ENCODE measurements at places on chromosomes 4 and X. TPM values are rescaled to one million over a fixed set of nuclear protein-coding genes. Genes with fewer than 3 reads are reported as not detected.
A peak's percentile ranks its signal among the peaks of the same experiment; 100 is the strongest.

Gene CT45A1
- not detected for total RNA-seq

Gene PAGE1
- not detected for total RNA-seq

Gene ARX
- 0.20 TPM for total RNA-seq

Gene PDLIM3
- 7.8 TPM for total RNA-seq

DNA sequence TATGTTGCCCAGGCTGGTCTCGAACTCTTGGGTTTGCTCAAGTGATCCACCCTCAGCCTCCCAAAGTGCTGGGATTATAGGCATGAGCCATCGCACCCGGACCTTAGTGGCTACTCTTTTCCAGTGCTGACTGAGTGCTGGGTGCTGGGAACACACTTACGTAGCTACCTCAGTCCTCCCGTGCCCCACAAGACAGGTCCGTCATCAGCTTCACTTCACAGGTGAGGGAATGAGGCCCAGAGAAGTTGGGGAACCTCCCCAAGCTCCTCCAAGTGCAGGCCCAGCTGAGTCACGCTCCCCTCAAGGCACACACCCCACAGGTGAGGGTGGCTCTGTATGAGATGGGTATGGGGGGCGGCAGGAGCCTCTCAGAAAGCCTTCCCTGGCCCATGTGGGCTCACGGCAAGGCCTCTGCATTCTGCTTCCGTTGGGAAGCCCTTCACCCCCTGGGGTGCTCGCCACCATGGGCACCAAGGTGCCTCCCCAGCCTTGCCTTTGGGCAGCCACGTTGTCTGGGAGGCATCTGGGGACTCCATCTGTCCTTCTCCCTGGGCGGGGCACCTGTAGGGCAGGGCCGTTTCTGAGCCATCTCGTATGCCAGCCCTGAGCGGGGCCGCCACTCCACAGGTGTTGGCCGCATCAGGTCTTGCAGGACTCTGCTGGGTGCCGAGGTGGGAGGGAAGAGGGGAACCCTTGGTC, 28.4 kb downstream of the NSG1 start:
- DNase-seq: no peak

DNA sequence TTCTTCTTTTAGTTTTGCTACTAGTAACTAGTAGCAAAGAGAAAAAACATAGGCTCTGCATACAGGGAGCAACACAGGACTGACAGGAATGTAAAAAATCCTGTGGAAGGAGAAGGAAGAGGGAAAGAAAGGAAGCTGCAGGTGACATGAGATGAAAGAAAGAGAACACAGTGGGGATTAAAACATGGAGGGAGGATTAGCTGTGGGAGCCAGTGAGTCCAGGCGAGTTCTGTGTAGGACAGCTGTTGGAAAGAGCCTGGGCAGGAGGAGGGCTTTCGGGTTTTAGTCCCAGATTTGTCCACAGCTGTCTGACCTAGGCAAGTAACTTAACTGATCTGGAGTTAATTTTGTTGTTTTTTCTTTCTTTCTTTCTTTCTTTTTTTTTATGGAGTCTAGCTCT, 21.6 kb downstream of the CCNG2 start:
- DNase-seq: no peak

GRCh38 chr4:1720163-1720983, 750 bp downstream of the TMEM129 start:
- no peak for DNase-seq

- DNase-seq: peak; percentile 15
Measured at GRCh38 chrX:149630681-149631233, 835 bp downstream of the TMEM185A start.

DNA sequence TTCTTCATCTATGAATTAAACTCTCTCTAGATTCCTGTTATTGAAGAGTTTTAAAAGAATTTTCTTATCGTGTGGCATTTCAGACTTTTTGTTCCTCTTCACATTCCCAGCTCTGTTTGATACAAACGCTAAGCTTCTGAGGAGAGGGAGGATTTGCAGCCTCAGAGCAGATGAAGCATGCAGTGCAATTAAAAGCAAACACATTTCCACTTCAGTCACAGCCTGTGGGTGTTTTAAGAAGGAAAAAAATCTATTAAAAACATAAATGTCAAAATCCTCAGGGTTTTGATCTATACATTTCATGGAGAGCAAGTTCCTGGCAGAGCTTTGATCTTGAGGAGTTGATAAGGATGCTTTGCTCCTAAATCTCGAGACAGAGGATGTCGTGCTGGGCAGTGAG, 442.4 kb upstream of the BOD1L1 start:
- no peak for DNase-seq

GRCh38 chrX:100477467-100477866, 67.4 kb upstream of the PCDH19 start:
- no peak for DNase-seq

DNA sequence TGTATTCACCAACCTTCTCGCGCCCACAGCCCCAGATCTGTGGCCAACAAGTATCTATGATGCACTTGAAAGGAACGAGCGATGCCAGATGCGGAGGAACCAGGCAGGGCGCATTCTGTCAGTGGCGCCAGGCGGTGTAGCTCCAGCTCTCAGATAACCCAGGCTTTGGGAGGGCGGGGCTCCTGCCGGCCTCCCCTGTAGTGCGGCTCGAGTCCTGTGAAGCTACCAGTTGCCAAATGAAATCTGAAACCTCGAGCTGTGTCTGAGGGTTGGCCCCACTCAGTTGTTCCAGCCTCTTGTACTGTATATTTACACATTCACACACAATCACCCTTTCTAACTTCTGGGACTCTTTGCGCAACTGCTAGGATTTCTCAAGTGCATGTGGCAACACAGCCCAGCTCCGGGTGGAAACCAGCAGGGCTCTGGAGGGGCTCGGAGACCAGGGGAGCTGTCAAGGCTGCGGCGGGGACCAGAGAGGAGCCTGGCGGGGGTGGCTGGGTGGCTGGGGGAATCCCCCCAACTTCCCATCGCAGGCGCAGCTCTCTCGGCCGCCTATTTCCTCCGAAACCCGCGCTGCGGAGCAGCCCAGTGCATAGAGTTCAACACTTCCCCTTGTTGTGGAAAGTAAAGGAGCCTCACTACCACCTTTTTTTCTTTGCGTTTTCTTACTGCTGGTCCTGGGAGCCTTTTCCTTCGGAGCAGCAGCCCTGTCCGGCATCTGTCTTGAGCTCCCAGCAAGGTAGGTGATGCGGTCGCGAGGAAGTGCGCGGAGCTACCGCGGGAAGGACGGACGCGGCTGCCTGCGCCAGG, at the start of gene ARHGAP24:
ARHGAP24 (plus strand) TSS at position 333 of the 813 bp plus-strand sequence.
- DNase-seq: peak; percentile 76

DNA sequence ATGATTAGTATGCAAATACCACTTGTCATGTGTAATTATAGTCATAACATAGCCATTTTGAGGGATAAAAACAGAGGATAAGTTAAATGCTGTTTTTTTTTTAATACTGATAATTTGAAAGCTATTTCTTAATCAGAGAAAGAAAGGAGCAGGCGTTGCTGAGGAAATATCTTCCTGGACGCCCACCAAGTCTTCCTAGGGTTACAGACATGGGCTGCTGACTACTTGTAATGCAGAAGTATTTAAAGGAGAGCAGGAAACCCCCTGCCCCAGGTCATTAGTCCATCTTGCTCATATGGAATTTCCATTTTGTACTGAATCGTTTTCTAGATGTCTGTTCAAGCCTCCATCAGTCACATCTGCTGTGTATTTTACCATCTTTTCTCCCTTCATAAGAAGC, 176.2 kb downstream of the ADGRL3 start:
- DNase-seq: no peak

DNA sequence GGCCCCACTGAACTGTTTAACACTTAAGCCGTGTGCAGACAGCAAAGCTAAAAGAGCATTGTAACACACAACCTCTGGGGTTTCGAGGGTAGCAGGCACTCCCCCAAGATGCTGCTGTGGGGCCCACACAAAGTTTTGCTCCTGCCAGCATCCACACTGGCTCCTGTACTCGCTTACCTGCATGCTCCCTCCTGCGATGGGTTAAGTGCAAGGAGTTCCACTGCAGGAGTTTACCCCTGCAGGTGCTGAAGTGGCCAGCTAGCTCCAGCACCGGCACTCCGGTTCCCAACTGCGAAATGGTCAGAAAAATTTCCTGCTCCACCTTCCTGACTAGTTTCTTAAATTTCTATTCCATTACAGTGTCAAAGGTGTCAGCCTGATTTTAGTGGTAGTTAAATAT, 443.5 kb downstream of the PCDH10 start:
- DNase-seq: no peak

- DNase-seq: no peak
Measured at GRCh38 chr4:81600520-81601357, 129.0 kb upstream of the RASGEF1B start.

Data from NCI-H460 (cell line).